Activated CD8-positive, alpha-beta T cell treated with anti-CD3 and anti-CD28 coated beads, Interleukin-2, amount 10 ng/mL, durations not matched to agents 7 days and 5 days (primary cell): ENCODE measurements at places on chromosomes 2 and 18. TPM values are rescaled to one million over a fixed set of nuclear protein-coding genes. Genes with fewer than 3 reads are reported as not detected.

SOWAHC gene
- total RNA-seq = not detected

NFE2L2 gene
- 64.3 TPM for total RNA-seq

TXNDC2 gene
- not detected for total RNA-seq

ASB18 gene
- total RNA-seq = not detected

ANKRD30BL gene
- total RNA-seq = not detected

- peak within 1 kb of the TSS; percentile 62 for H3K27ac ChIP-seq
- no peak for DNase-seq
- H3K4me1 ChIP-seq = peaks cover 27% of the 10 kb centered on the region
- peak within 1 kb of the TSS; percentile 73 for H3K4me3 ChIP-seq
- H3K27me3 ChIP-seq = peaks cover 62% of the 10 kb centered on the region
These were observed at the start of gene CYS1 for GRCh38 chr2:10079870-10080535. CYS1 (minus strand) TSS chr2:10080411; CDS start chr2:10080223, 188 bp downstream.

DNA sequence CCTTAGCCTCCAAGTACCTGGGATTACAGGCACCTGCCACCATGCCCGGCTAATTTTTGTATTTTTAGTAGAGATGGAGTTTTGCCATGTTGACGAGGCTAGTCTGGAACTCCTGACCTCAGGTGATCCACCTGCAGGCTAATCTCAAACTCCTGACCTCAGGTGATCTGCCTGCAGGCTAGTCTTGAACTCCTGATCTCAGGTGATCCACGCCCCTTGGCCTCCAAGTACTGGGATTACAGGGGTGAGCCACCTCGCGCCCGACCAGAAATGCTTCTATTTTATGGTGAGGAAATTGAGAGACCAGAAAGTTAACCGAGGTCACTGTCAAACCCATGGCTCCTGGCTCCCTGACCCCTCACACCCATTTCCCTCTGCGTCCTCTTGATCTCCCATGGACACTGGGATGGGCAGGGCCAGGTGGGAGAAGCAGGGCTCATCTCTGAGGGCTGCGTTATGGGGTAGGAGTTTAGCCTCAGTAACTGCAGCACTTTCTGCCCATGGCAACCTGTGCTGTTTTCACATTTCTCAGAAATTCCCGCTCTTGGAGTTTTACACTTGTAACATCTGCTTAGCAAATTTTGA lies 210.0 kb downstream of the AGAP1 start:
- H3K4me3 ChIP-seq = no peak overlapping the region
- no peaks in the 10 kb centered on the region for H3K4me1 ChIP-seq
- peaks cover 3% of the 10 kb centered on the region for H3K27me3 ChIP-seq
- H3K27ac ChIP-seq = no peak overlapping the region
- DNase-seq = no peak

DNA sequence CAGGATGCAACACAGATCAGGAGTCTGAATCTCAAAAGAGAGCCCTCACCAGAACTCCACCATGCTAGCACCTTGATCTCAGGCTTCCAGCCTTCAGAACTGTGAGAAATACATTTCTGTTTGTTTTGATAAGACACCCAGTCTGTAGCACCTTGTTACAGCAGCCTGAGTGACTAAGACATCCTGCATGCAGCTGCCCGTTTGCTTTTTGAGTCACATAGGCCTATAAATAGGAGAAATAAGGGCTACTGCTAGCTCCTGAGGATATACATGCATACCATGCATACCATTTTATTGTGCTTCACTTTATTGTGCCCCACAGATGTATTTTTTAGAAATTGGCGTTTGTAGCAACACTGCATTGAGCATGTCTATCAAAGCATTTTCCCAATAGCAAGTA lies 337.8 kb downstream of the CDH2 start:
- H3K27me3 ChIP-seq = no peaks in the 10 kb centered on the region
- H3K36me3 ChIP-seq = no peaks in the 10 kb centered on the region
- no peak overlapping the region for H3K27ac ChIP-seq
- no peak overlapping the region for H3K4me3 ChIP-seq
- no peak for DNase-seq
- no peaks in the 10 kb centered on the region for H3K4me1 ChIP-seq

DNA sequence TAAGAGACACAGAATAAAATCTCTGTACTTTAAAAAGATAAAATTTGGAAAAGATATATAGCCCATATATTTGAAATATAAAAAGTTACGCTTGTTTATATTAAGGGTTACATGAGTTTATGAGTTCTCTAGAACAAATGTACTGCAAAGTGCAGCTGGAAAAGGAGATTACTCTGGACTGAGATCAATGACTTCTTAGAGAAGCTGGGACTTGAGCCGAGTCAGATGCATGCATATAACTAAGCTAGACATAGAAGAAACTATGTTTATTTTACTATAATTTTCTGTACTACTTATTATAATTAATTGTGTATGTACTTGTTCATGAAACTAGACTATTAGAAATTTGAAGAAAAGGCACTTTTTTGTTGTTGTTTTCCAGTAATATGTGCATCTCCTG lies 170.3 kb upstream of the NXPH2 start:
- DNase-seq = no peak
- H3K36me3 ChIP-seq = no peaks in the 10 kb centered on the region
- H3K4me3 ChIP-seq = no peak overlapping the region
- H3K27ac ChIP-seq = no peak overlapping the region
- no peaks in the 10 kb centered on the region for H3K27me3 ChIP-seq

GRCh38 chr2:64391940-64392339 lies 62.0 kb upstream of the LGALSL start:
- H3K4me3 ChIP-seq = no peak overlapping the region
- no peak overlapping the region for H3K27ac ChIP-seq
- peaks cover 2% of the 10 kb centered on the region for H3K36me3 ChIP-seq
- peaks cover 14% of the 10 kb centered on the region for H3K27me3 ChIP-seq
- H3K4me1 ChIP-seq = no peaks in the 10 kb centered on the region
